ENCODE measurements at places on chromosomes 6 and 20. TPM values are rescaled to one million over a fixed set of nuclear protein-coding genes. Genes with fewer than 3 reads are reported as not detected.

SPDEF gene
- total RNA-seq, result not detected

SFTA2 gene
- total RNA-seq, result not detected

- no peak overlapping the region for H3K4me3 ChIP-seq
- no peaks in the 10 kb centered on the region for H3K27me3 ChIP-seq
These were observed 112.4 kb upstream of the SNX9 start for GRCh38 chr6:157710604-157711003.

- no peak for DNase-seq
- H3K4me3 ChIP-seq, result no peak overlapping the region
- no peak overlapping the region for H3K27ac ChIP-seq
- no peaks in the 10 kb centered on the region for H3K27me3 ChIP-seq
- peaks cover 21% of the 10 kb centered on the region for H3K36me3 ChIP-seq
These were observed 21.0 kb downstream of the PPARD start for GRCh38 chr6:35363293-35363750.

- H3K4me3 ChIP-seq, result no peak overlapping the region
- no peaks in the 10 kb centered on the region for H3K36me3 ChIP-seq
- no peaks in the 10 kb centered on the region for H3K27me3 ChIP-seq
- DNase-seq, result no peak
- peaks cover 9% of the 10 kb centered on the region for H3K4me1 ChIP-seq
These were observed 93.8 kb upstream of the CEP85L start for GRCh38 chr6:118745156-118745555.

DNA sequence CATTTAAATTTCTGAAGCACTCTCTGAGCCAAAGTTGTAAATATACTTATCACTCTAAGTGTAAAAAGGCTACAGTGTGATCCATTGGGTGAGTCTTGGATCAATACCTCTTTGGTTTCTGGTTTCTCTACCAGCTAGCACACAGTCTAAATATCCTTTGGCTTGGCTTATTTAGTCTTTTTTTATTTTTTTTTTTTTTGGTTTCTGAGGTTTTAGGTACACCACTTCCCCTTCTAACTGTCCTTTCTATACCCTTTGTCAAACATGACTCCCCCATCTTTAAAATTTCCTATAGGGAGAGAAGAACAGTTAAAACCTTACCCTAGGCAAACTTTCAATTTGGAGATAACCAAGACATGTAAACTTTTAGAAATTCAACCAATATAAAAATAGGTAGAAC, 379.0 kb downstream of the PHF3 start:
- H3K4me1 ChIP-seq, result no peaks in the 10 kb centered on the region
- H3K27ac ChIP-seq, result no peak overlapping the region
- no peak for DNase-seq
- H3K36me3 ChIP-seq, result no peaks in the 10 kb centered on the region

DNA sequence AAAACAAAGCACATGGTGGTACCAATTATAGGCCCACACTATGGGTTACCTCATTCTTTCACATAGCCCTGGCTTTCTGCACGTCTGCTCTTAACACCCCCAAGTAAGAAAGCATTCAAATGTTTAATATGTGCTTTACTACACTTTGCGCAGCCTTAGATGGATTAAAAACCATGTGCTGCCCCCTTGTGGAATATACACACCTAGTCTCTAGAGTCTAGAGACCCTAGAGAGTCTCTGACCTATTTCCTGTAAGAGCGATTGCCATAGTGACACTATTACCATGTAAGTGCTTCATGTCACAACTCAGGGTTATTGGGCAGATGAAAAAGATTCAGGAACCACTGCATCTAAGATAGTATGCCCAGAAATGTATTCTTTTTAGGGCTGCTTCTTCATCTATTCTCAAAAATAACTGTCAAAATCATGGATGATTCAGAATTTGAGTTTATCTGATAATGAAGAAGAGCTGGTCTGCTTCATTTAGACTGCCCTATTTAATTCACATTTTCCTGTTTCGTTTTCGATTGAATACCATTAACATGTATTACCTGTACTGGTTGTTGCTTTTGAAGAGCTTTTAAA, 186.3 kb downstream of the ADGB start:
- no peak overlapping the region for H3K27ac ChIP-seq
- H3K4me1 ChIP-seq, result no peaks in the 10 kb centered on the region
- H3K36me3 ChIP-seq, result no peaks in the 10 kb centered on the region

GRCh38 chr20:5797843-5798462, 47.8 kb downstream of the SHLD1 start:
- H3K36me3 ChIP-seq, result peaks cover 5% of the 10 kb centered on the region
- H3K27ac ChIP-seq, result no peak overlapping the region
- no peaks in the 10 kb centered on the region for H3K4me1 ChIP-seq

GRCh38 chr6:164013480-164014208, 599.1 kb downstream of the QKI start:
- H3K4me3 ChIP-seq, result no peak overlapping the region
- H3K27ac ChIP-seq, result no peak overlapping the region
- H3K4me1 ChIP-seq, result no peaks in the 10 kb centered on the region
- H3K36me3 ChIP-seq, result no peaks in the 10 kb centered on the region

- DNase-seq, result no peak
- H3K27ac ChIP-seq, result no peak overlapping the region
- H3K36me3 ChIP-seq, result no peaks in the 10 kb centered on the region
- H3K27me3 ChIP-seq, result no peaks in the 10 kb centered on the region
These were observed 44.3 kb downstream of the TPD52L1 start for GRCh38 chr6:125197795-125198269.

GRCh38 chr20:8361006-8361652, 229.1 kb downstream of the PLCB1 start:
- H3K36me3 ChIP-seq, result no peaks in the 10 kb centered on the region
- H3K27me3 ChIP-seq, result no peaks in the 10 kb centered on the region
- no peak overlapping the region for H3K4me3 ChIP-seq
- no peak overlapping the region for H3K27ac ChIP-seq

DNA sequence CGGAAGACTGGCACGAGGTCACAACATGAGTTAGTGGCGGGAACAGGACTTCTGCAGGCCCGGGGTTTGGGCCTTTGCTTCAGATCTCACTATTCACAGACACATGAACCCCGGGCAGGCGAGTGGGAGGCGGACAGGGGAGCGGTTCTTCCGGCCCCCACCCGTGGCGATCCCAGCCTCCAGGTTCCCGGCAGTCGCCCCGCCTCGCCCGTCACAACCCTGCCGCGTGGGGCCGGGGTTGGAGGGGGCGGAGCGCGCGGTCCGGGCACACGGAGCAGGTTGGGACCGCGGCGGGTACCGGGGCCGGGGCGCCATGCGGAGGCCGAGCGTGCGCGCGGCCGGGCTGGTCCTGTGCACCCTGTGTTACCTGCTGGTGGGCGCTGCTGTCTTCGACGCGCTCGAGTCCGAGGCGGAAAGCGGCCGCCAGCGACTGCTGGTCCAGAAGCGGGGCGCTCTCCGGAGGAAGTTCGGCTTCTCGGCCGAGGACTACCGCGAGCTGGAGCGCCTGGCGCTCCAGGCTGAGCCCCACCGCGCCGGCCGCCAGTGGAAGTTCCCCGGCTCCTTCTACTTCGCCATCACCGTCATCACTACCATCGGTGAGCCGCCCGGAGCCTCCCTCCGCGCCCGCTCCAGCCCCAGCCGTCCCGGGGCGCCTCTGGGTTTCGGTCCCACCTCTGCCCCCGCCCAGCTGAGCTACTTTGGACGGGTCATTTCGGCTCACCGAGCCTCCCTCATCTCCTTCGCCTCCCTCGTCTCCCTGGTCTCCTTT, at the start of gene KCNK15:
Gene KCNK15 (plus strand): TSS at position 268 of the 769 bp plus-strand sequence. CDS start 46 bp downstream, at position 314.
- DNase-seq, result peak; percentile 12
- peaks cover 11% of the 10 kb centered on the region for H3K4me1 ChIP-seq
- H3K27ac ChIP-seq, result no peak within 1 kb of the TSS
- H3K27me3 ChIP-seq, result peaks cover 2% of the 10 kb centered on the region

Data from T-cell (primary cell).